8988T (cell line): ENCODE measurements at places on chromosomes 4 and X.
A peak's percentile ranks its signal among the peaks of the same experiment; 100 is the strongest.

GRCh38 chrX:72245461-72246089, 6.7 kb upstream of the ERCC6L start:
- DNase-seq: peak; percentile 61

- DNase-seq: no peak
Measured at GRCh38 chr4:37561803-37562207, 124.4 kb downstream of the RELL1 start.

GRCh38 chrX:11446949-11447348, 153.7 kb downstream of the AMELX start:
- DNase-seq: no peak

- DNase-seq: no peak
Measured at GRCh38 chrX:136589966-136590365, 58.0 kb downstream of the VGLL1 start.

DNA sequence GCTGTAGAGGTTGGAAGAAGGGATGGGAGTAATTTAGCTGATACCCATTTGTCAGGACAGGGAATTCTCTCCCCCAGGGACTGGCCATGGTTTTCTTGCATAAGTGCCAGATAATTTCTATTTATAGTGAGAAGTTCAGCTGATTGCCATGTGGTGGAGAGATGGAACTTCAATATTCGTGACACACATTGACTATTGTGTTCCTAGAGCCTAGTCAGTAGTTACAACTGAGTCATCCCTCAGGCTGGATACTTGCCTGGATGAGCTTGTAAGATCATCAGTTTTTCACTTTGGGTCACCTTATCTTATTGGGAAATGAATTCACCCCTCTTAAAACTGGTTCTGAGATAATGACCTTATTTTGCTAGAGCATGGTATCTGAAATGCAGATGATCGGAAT, 32.2 kb downstream of the CFAP299 start:
- no peak for DNase-seq

DNA sequence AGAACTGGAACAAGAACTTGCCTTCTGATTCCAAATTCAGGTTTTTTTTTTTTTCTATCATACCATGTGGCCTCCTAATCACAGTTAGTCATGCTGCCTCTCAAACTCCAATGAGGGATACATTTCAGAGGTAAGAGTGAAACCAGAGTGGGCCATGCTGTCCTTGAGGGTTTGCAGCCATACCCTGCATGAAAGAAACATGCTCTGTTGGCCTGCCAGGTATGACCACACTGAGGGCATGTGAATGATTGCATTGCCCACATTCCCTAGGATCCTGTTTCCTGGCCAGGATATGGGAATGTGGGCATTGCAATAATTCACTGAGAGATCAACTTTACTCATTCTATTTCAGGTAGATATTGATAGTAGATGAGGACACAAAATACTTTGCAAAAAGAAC, 56.4 kb upstream of the DDIT4L start:
- no peak for DNase-seq

DNA sequence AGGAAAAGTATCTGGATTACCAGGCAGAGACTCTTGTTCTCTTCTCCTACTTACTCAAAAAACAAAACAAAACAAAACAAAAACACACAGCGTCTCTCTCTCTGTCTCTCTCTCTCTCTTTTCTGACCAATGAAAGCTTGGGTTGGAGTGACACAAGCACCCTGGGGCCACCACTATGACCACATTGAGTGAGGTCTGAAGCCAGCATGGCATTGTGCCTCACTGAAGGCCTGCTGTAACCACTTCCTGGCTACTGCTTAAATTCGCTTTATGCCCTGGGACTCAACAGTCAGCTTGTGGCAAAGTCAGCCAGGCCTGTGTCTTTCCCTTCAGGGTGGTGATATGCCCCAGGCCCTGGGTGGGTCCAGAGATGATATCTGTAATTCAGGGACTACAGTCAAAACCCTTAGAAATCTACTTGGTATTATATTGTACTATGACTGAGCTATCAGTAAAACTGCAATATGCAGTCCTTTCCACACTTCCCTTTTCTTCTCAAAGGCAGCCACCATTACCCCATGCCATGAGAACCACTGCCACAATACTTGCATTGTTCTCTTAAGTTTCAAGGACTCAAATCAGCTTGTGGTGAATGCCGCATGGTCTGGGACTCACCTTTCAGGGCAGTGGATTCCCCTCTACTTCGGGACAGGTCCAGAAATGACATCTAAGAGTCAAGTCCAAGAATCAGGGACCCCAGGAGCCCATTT, 606.8 kb upstream of the KLHL4 start:
- DNase-seq: no peak

DNA sequence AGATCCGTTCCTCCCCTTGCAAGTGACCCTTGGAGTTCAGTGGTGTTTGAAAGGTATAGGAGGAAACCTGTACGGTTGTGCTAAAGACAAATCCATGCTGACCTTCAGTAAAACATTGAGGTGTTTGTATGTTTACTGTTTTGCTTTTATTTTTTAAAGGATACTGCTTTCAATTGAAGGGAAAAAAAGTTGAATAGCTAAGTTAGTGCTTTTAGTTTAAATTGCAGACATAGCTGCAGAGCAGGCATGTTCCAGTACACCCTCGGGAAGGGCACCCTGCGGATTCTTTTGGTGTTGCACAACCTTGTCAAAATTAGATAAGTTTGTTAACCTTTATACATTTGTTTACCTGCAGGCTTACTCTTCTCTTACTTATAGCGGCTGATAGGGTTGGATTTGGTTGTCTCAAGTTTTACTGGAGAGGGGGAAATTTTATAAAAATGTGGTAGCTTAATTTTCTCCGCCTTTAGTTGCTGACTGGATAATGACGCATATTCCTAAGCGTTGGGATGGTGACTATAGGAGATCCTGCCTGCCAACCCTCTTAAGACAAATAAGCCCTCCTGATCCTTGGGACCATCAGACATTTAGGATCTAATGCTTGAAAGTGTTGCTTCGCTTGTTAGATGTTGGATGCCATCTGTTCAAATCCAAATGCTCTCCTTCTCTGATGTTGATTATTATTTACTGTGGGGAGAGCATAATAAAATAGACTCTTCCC, 2.0 kb downstream of the RAPGEF2 start:
- DNase-seq: no peak

DNA sequence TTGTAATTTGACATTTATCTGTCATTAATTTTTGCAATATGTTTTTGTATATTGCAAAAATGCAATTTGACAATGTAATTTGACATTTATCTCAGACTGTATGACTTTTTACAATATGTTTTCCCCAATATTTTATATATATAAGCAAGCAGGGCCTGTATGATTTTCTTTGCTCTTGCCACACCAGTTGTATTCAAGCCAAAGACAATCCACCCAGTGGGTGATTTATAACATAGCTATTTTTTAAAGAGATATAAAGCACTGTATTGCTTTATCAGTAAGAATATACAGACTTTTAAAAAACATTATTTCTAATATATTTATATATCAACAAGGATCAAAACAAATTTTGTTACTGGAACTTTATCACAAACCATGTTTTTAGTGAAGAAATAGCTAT, 47.3 kb downstream of the SLIT2 start:
- no peak for DNase-seq

- no peak for DNase-seq
Measured at GRCh38 chrX:135170877-135171519, at the start of gene CT55. Gene CT55 (minus strand): TSS chrX:135171398. CDS start chrX:135171171, 227 bp downstream.

DNA sequence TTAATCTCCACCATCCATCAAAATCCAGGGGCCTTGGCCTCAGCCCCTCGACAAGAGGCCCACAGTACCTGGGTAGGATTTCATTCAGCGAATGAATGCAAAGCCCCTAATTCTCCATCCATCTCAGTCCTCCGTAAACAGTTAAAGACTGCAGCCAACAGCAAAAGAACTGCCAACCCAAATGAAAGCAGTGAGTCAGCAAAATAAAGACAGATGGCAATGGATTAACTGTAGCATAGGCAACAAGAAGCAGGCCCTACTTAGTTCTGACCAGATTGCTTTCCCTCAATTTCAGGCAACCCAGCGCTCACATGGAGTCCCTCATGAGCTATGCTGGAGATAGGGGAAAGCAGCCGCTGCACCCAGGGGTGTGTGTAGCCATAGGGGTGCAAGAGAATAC, 21.4 kb downstream of the PLAC1 start:
- no peak for DNase-seq

DNA sequence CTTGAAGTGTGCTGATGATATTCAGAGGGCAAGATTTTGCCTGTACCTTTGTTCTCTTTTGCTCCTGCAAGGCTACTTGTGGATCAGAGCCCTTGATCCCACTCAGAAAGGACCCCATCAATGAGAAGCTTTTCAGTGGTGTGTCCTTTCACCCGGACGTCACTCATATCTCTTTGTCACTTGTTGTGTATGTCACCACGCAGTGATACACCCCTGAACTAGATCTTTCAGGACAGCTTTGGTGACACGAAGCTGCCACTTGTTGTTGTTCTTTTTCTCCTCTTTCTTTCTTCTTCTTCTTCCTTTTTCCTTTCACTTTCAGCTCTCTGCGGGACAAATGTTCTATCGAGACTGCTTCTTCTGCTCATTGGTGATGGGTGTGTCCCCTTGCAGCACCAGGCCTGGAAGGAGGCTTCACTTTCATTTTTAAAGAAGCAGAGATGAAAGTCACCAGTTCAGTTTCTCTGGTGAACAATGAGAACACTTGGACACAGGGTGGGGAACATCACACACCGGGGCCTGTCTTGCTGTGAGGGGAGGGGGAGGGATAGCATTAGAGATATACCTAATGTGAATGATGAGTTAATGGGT, 83.6 kb downstream of the NBDY start:
- no peak for DNase-seq

- no peak for DNase-seq
Measured at GRCh38 chr4:2858451-2859217, 15.0 kb downstream of the ADD1 start.

- peak; percentile 70 for DNase-seq
Measured at GRCh38 chr4:183098019-183098722, 886 bp upstream of the WWC2 start.

- no peak for DNase-seq
Measured at GRCh38 chr4:2186133-2186864, 55.6 kb downstream of the HAUS3 start.

DNA sequence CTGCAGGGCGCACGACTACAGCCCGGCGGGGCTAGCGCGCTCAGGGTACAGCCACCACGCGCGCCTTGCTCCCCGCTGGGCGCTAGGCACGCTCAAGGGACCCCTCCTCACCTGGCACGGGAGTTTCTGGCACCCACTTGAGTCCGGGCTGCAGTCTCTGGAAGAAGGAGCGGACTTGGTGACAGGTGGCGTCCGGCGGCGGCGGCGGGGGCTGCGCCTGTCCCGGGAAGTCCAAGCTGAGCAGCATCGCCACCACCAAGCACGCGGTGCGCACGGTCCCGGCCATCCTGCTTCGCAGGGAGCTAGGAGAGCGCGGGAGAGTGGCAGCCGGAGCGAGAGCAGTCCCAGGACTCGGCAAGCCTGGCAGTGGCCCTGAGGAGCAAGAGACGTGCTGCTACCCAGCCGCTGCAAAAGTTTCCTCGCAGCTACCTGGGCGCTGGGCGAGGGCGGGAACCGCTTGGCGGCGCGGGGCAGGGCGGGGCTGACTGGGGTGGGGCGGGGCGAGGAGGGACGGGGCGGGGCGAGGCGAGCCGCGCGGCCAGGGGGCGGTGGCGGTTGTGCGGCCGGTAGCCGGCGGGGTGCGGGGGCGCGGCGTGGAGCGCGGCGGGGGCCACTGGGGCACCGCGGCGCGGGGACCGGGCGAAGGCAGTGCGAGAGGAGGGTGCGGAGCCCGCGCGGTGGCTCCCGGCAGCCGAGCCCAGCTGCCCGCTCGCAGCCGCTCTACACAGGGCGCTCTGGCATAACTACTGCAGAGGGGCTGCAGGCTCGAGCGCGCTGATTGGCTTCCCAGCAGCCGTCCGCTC, at the start of gene GPC3:
Gene GPC3, minus strand, starts transcription at position 431 of the 803 bp plus-strand sequence.
- peak; percentile 53 for DNase-seq

DNA sequence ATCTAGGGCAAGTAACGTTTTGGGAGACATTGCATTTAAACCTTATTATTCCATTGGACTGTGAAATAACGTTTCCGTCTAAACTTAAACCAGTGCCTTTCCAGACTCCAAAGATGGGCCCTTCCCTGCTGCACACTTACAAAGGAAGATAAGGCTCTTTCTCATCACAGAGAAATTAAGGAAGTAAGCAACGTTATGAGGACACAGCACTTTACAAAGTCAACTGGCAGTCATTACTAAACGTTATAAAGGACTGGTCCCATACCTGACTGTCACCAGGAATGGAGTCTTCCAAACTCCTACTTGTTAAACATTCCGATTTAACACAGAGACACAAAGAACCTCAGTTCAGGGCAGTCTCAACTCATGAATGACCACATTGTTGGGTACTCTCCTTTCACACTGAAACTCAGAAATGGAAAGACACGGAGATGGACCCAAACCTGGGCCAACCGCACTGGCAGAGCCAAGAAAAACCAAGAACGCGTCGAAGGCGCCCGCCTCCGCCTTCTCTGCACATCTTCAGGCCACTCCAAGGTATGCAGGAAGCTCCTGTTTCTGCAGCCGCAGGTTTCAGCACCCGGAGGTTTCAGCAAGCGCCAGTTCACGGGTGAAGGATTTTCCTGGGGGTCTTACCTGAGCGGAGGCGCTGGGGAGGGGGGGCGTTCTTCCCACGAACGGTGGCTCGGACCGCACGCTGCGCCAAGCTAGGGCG, 670 bp downstream of the PAPSS1 start:
- DNase-seq: no peak

DNA sequence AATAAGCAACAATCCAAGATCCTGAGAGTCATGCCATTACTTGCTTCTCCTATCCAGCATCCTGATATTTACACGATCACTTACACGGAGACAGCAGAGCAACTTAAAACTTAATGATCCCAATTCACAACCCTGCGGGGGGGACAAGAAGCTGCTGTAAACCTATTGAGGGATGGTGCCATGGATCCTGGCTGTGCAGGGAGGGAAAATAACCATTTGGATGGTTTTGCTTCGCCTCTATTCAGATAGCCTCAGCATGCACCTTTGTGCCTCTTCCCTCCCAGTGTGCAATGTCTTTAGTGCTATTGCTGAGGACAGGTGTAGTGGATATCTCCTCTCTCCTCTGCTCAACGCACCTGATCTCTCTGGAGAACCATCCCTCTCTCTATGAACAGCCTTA, 89.7 kb upstream of the PPARGC1A start:
- DNase-seq: no peak

DNA sequence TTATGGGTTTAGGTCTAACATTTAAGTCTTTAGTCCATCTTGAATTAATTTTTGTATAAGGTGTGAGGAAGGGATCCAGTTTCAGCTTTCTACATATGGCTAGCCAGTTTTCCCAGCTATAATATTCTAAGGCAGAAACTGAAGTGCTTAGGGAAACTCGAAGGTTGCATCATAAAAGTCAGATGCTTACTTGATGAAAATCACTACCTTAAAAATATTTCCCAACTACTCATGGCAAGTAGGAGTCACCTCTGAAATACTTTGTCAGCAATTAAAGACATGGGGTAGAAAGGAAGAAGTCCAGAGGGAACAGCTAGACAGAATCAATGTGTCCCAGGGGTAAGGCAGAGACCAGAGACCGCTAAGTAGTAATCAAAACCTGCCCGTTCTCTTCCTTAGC, 6.3 kb upstream of the AP1S2 start:
- no peak for DNase-seq

DNA sequence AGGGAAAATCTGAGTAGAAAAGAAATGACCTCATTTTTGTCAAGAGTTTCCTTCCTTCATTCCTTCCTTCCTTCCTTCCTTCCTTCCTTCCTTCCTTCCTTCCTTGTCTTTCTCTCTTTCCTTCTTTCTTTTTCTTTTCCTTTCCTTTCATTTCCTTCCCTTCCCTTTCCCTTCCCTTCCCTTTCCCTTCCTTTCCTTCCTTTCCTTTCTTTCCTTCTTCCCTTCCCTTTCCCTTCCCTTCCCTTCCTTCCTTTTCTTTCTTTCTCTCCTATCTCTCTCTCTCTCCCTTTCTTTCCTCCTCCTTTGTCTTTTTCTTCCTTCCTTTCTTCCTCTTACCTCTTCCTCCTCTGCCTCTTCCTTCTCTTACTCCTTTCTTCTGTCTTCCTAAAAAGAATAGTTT, 347.6 kb downstream of the FAM47A start:
- no peak for DNase-seq
